Thoracic aorta endothelial cell (primary cell): ENCODE measurements at places on chromosomes 12 and 14. TPM values are rescaled to one million over a fixed set of nuclear protein-coding genes. Genes with fewer than 3 reads are reported as not detected.

Gene RASSF3
- total RNA-seq: 56.8 and 64.5 TPM in 2 replicates

Gene PRIMA1
- total RNA-seq: not detected in 2 replicates

Gene FOXN4
- not detected in 2 replicates for total RNA-seq

Gene GZMH
- not detected in 2 replicates for total RNA-seq

Gene TSPAN9
- total RNA-seq: 41.6 and 46.1 TPM in 2 replicates

Gene PLA2G1B
- not detected in 2 replicates for total RNA-seq

Gene HHIPL1
- 0.80 and 1.9 TPM in 2 replicates for total RNA-seq
